ENCODE measurements at places on chromosomes 11 and 22.

DNA sequence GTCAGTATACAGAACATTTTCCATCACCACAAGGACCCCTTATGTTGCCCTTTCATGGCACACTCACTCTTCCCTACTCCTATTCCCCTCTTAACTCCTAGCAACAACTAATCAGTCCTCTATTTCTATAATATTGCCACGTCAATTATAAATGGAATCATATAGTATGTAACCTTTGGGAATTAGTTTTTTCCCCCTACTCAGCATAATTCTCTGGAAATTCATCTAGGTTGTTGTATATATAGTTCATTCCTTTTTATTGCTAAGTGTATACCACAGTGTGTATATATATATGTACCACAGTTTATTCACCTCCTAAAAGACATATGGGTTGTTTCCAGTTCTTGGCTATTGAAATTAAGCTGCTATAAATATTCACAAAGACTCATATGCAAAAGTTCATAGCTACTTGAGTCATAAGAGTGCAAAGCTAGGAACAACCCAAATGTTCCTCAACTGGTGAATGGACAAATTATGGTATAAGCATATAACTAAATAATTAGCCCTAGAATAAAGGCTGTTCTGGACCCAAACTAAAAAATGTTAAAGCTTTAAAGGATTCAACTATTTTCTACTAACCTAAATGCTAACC is 41.3 kb downstream of the TUB start:
- DNase-seq: no peak

- DNase-seq: no peak
Measured at GRCh38 chr22:27627444-27627833, 174.1 kb downstream of the MN1 start.

DNA sequence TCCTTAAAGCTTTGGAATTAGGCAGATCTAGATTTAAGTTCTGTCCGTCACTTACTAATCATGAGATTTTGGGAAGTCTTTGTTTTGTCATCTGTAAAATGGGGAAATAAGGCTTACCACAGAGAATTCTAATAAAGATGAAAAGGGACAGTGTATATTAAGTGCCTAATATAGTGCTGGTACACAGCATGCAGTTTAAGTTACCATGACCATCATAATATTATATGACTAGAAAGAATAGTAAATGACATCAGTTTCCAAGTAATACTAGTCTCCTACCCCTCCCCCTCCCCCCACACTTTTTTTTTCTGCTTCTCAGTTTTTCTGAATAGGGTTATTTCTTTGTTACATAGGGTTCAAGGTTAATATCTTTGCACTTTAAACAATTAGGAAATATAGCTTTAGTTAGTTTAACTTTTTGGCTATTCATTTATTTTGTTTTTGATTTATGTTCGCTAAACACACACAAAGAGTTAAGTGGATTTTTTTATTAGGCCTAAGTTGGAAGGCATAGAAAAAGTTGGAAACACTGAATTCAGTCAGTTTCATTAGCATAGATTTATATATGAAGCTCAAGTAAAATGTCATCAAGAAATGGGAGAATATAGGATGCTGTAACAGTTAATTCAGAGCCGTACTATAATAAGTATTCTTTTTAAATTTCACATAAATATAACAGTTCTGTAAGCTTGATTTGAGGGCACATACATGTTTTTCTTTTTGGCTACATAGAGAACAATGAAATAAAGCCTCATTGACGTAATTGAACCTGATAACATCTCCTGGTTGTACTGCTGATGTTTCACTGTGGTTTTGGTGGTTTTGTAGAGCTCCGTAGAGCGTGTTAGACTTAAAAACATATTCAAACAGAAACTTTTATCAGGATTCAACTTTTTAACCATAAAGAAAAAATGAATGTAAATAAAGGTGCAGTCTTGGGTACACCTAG is 121.2 kb downstream of the PDE3B start:
- DNase-seq: no peak

- DNase-seq: no peak
Measured at GRCh38 chr11:122851366-122851966, 13.2 kb downstream of the CRTAM start.

- peak; percentile 17 for DNase-seq
Measured at GRCh38 chr22:44547371-44547770, 49.3 kb upstream of the RTL6 start.

GRCh38 chr11:3183523-3183922 is 18.4 kb upstream of the OSBPL5 start:
- no peak for DNase-seq

- no peak for DNase-seq
Measured at GRCh38 chr11:64100782-64101353, 65.0 kb downstream of the MACROD1 start.

GRCh38 chr11:29320196-29320595 is 696.6 kb downstream of the KCNA4 start:
- no peak for DNase-seq

DNA sequence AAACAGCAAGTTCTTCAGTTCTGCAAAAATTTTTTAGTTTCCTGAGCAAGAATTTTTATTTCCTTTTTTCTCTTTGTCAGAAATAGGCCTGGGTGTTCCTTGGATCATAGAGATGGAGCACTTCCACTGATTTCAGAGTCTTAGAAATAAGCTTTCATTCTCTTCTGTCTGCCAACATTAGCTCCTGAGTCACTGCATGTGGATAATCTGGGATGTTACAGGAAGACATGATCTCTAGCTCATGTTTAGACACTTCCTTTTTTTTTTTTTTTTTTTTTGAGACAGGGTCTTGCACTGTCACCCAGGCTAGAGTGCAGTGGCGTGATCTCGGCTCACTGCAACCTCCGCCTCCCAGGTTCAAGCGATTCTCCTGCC is 13.2 kb upstream of the TMEM218 start:
- no peak for DNase-seq

- DNase-seq: no peak
Measured at GRCh38 chr11:64297699-64298358, 2.3 kb upstream of the CATSPERZ start.

GRCh38 chr11:122209619-122210366 is 93.8 kb upstream of the BLID start:
- DNase-seq: no peak

- peak; percentile 88 for DNase-seq
Measured at GRCh38 chr11:110349138-110349996, 53.0 kb upstream of the RDX start.

GRCh38 chr11:123525097-123525496 is 95.0 kb downstream of the GRAMD1B start:
- no peak for DNase-seq

- peak; percentile 100 for DNase-seq
Measured at GRCh38 chr22:41832553-41833368, at the start of gene SREBF2. SREBF2 (plus strand) TSS chr22:41833105; CDS start chr22:41833271, 166 bp downstream.

DNA sequence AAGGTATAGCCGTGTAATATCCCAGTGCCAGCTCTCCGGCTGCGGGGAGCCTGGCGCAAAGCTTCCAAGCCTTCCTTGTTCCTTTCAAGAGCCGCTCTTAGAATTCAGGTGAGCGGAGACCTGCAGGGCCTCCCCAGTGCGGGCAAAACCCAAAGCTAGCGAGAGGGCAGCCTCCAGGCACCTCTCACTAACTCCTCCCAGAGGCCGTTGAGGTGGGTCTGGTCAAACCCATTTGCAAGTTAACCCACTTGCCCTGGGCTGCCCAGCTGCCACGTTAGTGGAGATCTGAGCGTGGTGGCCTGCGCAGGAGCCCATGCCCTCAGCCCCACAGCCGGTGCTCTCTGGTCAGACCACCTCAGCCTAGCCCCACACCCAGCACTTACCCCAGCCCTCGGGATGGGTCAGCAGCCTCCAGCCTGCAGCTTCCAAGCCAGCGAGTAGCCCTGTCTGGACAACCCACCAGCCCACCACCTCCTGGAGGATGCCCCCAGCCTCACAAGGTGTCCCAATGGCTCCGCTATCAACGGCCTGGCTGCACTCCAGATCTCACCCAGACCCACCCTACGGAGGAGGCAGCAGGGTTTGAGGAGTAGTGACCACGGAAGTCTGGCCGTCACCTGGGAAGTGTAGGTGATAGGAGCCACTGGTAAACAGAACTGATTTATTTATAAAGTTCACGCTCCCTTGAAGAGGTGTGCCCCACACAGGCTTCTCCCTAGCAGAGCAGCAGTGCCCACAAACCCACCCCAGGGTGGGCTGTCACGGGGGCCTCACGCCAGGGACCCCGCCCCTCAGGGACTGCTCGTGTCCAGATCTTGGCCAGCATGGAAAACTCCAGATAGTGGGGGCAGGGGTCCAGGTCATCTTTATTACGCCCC is 2.3 kb downstream of the ASCL2 start:
- DNase-seq: no peak

DNA sequence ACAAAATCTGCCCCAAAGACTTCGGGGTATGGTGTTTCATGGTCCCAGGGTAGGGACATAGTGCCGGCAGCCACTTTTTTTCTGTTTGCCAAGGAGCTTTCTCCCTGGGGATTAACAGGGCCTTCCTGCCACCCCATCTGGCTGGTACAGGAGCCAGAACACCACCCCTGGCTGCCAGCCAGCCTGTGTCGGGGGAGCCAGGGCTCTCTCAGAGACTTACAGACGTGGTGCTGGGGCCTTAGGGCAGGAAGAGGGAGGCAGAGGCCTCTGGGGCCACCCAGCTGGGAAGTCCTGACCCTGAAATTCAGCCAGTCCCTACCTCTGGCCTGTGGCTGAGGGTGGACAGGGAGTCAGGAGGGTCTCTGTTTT is 52.4 kb upstream of the CDON start:
- no peak for DNase-seq

DNA sequence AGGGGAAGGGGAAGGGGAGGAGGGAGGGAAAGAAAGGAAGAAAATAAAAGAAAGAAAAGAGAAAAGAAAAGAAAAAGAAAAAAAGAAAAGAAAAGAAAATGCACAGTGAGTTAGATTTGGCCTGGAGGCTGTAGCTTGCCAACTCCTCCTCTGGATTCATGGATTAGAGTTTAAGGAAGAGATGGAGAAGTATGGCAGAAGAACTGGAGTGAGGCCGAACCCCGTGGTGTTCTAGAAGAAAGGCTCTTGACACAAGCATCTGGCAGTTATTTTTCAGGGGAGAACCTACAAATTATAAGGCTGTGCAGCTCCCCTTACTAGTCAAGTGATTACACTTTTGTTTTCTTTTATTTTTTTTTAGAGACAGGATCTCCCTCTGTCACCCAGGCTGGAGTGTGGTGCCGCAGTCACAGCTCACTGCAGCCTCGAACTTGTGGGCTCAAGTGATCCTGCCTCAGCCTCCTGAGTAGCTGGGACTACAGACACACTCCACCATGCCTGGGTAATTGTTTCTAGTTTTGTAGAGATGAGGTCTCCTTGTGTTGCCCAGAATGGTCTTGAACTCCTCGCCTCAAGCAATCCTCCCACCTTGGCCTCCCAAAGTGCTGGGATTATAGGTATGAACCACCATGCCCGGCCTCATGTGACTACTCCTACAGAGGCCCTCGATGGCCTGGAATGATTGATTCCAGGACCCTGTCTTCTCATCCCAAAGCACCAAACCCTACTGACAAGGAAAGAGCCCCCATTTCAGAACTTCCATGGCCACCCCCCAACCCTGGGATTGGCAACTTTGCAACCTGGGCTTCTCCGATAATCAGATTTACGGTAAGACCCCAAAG is 19.5 kb downstream of the ZNF74 start:
- DNase-seq: peak; percentile 9

DNA sequence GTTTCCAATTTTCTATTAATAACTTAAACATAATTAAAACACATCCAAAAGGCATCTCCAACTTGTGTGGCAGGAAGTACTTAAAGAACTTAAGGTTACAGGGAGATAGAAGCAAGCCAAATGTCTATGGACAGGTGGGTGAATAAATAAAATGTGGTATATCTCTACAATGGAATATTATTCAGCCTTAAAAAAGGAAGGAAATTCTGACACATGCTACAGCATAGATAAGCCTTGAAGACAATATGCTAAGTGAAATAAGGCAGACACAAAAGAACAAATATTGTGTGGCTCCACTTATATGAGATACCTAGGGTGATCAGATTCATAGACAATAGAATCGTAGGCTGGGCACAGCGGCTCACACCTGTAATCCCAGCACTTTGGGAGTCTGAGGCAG is 109.6 kb downstream of the WT1 start:
- DNase-seq: no peak

DNA sequence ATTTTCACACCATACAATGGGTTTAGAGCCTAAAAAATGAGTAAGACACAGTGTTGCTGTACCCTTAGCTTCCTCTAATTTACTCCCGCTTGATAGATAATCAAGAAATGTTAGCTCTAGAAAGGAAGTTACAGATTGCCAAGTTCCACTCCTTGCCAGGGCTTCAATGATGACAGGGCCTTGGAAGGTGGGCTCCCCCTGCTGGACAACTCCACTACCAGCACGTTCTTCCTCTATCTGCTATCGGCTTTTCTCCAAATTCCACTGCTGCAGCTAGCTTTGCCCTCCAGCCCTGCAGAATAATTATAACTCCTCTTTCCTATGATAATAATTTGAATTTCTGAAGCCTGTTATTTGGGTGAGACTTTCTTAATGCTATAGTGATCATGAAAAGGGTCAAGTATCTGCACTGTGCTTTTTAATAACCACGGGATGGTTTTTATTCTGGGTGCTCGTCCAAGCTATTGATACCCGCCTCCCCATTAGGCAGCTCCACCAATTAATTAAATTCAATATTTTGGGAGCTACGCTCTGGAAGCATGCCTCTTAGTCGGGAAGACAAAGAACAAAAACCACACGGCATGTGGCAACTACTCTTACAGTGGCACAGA is 9.0 kb downstream of the SYN3 start:
- peak; percentile 83 for DNase-seq
